ENCODE measurements at places on chromosomes 2 and 18.

- no peak for DNase-seq
Observed at GRCh38 chr2:174544156-174544555, 53.4 kb downstream of the WIPF1 start.

GRCh38 chr2:171267855-171268629 is 107.3 kb upstream of the TLK1 start:
- DNase-seq, result no peak

- DNase-seq, result no peak
Observed at GRCh38 chr18:73848656-73849055, 299.0 kb downstream of the FBXO15 start.

DNA sequence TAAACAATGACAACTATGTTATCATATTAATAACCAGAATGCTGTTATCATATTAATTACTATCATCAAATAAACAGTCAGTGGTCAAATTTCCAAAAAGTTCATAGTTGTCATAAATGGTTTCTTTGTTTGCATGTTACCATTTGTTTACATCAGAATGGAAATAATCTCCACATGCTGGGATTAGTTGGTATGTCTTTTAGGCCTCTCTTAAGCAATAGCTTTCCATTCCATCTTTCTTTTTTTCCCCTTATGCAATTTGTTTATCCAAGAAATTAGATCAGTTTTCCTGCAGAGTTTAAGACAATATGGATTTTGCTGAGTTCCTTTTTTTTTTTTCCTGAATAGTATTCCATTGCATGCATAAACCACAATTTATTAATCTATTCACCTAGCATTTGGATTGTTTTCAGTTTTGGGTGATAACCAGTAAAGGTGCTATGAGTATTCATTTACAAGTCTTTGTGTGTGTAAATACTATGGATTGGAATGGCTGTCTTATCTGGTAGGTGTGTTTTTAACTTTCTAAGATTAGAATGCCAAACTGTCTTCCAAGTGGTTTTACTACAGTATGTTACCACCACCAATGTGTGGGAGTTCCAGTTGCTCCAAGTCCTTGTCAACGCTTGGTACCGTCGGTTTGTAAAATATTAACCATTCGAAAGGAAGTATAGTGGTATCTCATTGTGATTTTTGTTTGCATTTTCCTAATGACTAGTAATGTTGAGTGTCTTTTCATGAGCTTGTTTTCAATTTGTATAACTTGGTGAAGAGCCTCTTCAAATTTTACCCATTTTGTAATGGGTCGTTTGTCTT is 33.3 kb upstream of the TXNDC2 start:
- DNase-seq, result no peak

- DNase-seq, result no peak
Observed at GRCh38 chr18:32213693-32214092, 23.9 kb downstream of the MEP1B start.

- DNase-seq, result no peak
Observed at GRCh38 chr2:230010501-230010900, 58.2 kb downstream of the SLC16A14 start.

DNA sequence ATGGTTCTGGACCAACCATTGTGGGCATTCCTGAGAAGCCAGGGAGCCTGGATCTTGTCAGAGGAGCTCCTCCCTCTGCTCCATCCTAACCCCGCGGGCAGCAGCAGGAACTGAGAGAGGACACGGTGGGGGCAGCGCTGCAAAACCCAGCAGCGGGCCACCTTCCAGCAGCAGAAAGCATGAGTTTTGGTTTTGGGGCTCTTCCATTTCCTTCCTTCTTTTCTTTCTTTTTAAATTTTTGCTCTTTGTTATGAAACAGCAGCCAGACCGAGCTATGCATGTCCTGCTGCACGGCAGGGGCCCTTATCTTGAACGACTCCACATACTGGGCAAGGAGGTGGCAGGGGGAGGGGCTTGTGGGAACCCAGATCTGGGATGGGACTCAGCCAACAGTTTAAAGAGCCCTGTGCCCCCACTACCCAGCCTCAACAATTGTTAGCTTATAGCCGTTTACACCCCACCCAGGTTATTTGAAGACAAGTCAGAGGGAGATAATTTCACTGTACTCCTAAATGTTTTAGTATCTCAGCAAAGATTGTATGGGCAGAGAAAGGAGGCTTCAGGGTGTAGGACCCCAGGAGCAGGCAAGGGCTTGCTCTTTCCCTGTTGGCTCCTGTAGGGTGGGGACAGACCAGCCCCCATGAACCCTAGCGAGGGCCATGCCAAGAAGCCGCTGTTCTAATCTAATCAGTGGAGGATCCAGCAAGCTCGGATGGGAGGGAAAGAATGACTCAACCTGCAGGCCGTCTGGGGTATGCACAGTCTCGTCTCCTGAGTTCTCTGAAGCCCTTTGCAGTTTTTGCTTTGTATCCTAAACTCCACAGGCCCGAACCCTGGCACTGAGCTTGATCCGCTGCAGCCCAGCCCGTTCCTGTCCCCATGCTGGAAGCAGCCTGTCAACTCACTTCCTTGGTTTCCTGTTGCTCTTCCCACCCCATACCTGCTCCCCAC is 75.3 kb downstream of the LRRFIP1 start:
- DNase-seq, result no peak

DNA sequence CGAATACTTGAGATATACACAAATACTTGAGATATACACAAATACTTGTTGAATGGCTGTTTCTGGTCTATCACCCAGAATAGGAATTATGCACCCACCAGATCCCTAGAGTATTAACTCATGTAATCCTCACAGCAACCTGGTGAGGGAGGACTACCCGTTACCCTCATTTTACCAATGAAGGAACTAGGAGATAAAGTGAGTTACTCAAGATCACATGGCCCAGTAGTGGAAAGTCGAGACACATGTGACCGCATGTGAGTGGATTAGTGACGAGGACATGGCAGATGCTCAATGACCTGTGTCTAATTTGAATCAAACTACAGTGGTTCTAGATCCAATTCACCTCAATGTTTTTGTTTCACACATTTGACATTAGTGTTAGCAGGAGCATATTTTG is 2.4 kb downstream of the MOGAT1 start:
- no peak for DNase-seq

GRCh38 chr2:2085533-2085932 is 245.5 kb downstream of the MYT1L start:
- DNase-seq, result no peak

GRCh38 chr18:27715751-27716150 is 461.2 kb downstream of the CDH2 start:
- no peak for DNase-seq

- DNase-seq, result no peak
Observed at GRCh38 chr2:163119966-163120365, 281.4 kb upstream of the KCNH7 start.

GRCh38 chr2:96414161-96414710 is 78.7 kb downstream of the NCAPH start:
- no peak for DNase-seq

DNA sequence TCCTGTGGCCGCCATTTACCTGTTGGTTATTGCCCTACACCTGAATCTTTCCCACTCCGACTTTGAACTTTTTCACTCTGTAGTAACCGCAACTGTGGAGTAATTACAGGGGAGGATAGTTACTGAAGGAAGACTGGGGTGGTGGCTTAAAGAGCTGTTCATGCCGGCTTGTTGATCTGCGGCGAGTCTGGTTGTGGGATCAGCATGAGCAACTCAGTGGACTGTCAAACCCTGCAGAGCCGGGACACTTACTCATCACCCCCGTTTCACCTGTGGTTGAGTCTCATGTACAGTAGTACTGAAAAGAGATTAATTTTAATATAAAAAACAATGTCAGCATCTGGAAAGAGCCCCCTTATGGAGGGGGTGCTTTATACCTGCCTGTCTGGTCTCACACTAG is 2.1 kb downstream of the ASB1 start:
- no peak for DNase-seq

GRCh38 chr2:208265371-208265800 is 669 bp upstream of the PIKFYVE start:
- DNase-seq, result no peak

- DNase-seq, result no peak
Observed at GRCh38 chr18:76913583-76913982, 91.2 kb downstream of the ZNF236 start.

GRCh38 chr18:60246606-60247005 is 126.0 kb downstream of the MC4R start:
- no peak for DNase-seq

DNA sequence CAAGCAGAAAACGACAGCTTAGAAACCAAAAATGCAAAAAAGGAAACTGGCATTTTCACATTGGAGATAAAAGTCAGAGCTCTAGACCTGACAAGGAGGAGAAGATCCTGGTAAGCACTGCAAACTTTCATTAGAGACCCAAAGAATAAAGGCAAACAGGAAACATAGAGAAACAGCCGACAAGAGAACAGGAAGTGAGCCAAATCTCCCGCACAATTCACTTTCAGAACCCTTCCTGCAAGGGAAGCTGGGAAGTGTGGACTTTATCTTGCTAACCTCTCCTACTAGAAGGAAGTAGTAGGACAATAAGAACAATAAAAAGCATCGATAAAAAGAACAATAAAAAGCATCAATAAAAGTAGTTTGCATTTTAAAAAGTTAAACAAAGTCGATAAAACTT is 417.8 kb upstream of the SPHKAP start:
- no peak for DNase-seq

DNA sequence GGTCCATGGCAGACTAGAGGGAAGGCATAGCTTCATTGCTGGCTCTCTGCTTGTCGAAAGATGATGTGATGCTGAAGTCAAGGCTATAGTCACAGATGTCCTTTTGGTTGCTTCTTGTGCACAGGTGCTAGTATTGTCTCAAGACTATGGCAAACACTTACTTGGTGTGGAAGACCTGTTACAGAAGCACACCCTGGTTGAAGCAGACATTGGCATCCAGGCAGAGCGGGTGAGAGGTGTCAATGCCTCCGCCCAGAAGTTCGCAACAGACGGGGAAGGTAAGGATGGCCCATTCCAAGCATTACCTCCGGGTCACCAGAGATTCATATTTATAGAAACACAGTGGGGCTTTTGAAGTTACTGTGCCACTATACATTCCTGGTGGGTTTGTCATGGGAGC is 95.5 kb upstream of the EML6 start:
- no peak for DNase-seq

GRCh38 chr18:24613896-24614640 is 153.6 kb downstream of the HRH4 start:
- DNase-seq, result no peak

GRCh38 chr2:121041516-121041915 is 243.5 kb downstream of the TFCP2L1 start:
- no peak for DNase-seq

- DNase-seq, result no peak
Observed at GRCh38 chr2:105336786-105337121, 586 bp upstream of the C2orf49 start.

GRCh38 chr2:39416140-39416539 is 20.9 kb downstream of the MAP4K3 start:
- DNase-seq, result no peak

DNA sequence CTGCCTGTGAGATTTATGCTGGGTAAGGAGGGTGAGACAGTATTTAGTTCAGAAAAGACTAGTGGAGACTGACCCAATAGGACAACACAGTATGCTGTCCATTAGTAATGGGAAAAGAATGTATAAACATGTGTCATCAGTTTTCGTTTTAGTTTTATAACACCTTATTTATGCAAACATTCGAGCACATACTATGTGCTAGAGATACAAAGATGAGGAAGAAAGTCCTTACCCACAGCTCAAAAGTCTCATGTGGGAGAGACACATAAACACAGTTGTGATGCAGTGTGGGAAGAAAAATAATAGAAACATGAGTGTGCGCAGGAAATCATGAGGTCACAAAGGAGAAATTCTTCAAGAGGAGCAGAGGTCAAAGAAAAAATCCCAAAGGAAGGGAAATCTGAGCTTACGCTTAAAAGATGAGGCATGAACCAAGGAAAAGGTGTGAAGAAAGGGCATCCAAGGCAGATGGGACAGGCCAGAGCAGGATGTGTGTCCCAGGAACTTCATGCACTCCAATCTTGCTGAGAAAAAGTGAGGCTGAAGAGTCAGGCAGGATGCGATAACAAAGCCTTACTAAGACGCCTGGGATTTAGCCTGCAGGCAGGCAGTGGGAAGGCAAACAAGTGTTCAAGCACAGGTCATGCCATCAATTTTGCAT is 8.1 kb downstream of the METTL21A start:
- DNase-seq, result no peak

DNA sequence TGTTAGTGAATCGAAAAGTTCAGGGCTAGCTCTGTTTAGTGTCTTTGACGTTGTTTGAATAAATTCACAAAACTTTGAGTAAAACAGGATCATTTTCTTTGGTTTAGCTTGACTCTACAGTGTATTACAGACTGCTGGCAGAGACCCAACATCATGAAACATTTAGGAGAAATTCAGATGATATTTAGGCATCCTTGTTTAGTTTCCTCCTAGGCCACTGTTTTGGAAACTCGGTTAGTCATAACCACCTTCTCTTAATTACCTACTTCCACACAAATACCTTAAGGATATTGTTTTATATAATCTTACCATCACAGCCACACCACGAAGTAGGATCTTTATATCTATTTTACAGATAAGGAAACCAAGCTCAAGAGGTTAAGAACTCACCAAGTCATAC is 7.8 kb downstream of the LIMS1 start:
- DNase-seq, result no peak

GRCh38 chr2:39128919-39129391 is 8.1 kb upstream of the SOS1 start:
- no peak for DNase-seq

DNA sequence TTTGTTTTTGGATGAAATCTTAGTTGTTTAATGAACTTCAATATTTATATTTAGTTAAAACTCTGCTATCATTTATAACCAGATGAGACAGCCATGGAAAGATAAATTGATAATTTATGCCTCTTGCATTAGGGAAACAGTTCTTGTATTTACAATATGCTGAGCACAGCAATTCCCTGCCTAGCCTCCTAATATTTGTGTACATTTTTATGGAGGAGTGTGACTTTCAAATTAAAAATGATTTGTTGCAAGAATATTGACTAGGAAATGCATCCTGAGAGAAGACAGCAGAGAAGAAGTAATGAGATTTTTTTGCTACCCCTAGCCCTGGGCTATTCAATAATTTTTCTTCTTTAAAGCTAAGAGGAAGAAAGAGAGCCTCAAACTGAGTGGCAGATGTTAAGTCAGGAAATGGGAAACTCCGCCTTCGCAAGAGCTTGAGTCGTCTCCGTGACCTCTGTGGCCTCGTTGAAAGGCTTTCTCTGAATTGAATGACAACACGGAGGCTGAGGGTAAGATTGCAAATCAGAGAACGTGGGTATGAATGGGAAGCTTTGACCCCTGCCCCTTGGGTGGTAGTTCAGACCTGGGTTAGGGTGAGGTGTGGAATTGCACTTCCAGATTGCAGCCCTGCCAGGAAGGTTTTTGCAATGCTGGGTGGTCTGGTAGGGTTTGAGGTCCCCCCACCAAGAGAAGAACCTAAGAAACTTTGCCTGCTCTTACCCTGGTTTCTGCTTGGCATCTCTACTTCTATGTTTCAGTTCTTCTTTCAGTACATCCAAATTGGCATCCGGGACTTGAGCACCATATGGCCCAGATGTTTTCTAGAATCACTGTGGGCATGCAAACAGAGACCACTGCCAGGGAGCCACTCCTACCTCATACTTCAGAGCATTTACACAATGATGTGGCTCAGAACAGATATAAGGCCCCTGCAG is 210.3 kb upstream of the RBMS1 start:
- DNase-seq, result no peak

- DNase-seq, result no peak
Observed at GRCh38 chr2:151614606-151615306, 119.5 kb downstream of the NEB start.
